HCT116 (cell line): ENCODE measurements at places on chromosomes 7 and 10.

GRCh38 chr7:75813781-75814236 is at the start of gene CCL24:
TSS of gene CCL24 (minus strand) at chr7:75813806. CDS start at chr7:75813715, 91 bp downstream.
- DNase-seq, result no peak

- DNase-seq, result no peak
These were observed 86.3 kb downstream of the GPR158 start for GRCh38 chr10:25261110-25261509.

DNA sequence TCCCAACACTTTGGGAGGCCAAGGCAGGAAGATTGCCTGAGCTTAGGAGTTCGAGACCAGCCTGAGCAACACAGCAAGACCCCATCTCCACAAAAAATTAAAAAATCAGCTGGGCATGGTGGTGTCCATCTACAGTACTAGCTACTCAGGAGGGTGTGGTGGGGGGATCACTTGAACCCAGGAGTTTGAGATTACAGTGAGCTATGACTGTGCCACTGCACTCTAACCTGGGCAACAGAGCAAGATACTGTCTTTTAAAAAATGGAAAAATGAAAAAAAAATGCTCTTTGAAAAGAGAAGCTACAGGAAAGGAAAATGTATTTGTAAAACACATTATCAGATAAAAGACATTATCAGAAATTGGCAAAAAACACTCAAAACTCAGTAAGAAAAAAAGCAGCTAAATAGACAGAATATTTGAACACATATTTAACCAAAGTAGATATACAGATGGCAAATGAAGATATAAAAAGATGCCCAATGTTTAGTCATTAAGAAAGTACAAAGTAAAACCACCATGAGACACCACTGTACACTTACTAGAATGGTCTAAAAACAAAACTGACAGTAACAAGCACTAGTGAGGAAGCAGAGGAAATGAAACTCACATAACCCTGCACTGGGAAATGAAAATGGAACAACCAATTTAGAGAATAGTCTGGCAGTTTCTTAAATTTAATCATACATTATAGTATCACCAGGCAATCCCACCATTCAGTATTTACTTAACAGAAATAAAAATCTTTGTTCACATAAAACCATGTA is 40.5 kb downstream of the NRBF2 start:
- DNase-seq, result no peak

- DNase-seq, result no peak
These were observed 536.0 kb upstream of the STEAP1 start for GRCh38 chr7:89618274-89618673.

- no peak for DNase-seq
These were observed 92.1 kb upstream of the FAM133B start for GRCh38 chr7:92682330-92682729.

DNA sequence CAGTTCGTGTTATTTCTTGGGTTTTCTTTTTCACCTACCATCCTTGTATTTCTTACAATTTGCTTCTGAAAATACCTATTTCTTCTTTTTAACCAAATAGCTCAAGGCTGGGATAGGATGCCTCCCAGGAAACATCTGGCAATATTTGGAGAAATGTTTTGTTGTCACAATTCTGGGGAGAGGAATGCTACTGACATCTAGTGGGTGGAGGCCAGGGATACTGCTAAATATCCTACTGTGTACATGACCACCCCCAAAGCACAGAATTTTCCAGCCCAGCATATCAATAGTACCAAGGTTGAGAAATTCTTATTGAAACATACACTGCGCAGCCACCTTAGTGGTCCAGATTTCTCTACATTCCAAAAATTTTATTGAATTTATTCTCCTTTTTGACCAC is 55.5 kb downstream of the CNTNAP2 start:
- DNase-seq, result no peak

DNA sequence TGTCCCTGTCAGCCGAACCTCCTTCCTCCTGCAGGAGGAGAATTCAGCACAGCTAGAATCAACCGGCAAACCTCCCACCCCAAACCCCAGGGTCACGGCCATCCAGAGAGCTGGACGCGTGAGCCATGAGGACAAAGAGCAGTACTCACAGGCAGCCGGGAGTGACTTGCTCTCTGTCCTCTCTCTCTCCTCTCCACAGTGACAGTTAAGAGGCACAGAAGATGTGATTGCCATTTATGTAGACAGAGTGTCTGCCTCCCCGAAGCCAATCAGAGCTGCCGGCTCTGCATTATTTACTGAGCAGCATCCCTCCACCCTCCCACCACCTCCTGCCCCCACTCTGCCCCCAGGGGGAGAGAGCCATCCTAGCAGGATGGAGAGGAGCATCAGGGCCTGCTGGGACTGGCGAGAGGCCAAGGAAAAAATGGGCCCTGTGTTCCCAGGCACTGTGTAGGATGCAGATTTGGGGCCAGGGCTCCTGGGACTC is 4.3 kb downstream of the DDC start:
- no peak for DNase-seq

- no peak for DNase-seq
These were observed 137.5 kb downstream of the ZEB1 start for GRCh38 chr10:31456468-31456867.

DNA sequence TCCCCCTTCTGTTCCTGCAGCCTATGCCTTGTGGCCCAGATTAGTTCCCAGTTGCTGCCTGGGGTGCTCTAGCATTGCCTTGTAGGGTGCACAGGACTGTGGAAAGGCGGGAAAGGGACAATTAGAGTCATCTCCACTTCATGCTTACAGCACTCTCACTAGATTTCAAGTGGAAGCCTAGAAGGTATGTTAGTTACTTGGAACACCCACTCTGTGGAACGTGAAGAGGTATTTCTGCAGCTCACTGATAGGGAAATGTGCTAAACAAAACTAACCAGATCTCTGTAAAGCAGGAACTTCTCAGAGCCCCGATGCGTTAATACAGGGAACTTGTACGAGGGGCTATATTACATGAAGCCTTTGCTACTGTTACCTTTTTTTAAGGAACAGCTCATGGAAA is 19.4 kb downstream of the STMP1 start:
- no peak for DNase-seq

DNA sequence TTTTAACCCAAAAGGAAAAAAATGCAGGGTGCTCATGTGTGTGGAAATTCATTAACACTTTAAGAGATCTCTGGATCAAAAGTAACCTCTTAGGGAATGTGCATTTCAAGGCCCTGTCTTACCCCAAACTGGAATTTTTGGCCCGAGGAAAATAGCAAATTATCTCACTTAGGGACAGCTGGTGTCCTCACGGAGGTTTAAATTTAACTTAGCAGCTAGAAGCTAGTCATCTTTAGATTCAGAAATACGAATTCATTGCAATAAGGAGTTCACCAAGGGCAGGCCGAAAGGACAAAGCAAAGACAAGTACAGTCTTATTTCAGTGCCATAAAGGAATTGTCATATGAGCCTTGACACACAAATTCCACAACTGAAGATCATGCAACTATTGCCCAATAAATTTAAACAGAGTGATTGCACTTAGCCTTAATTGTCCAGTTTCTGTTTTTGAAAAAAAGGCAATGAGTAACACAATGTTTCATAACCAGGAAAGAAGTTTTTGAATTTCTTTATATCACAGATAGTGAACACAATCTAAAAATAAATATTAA is 22.4 kb upstream of the SEMA3C start:
- DNase-seq, result no peak

- peak; percentile 4 for DNase-seq
These were observed 684 bp upstream of the ATXN7L1 start for GRCh38 chr7:105876964-105877601.

GRCh38 chr7:47422611-47423010 is 159.3 kb downstream of the TNS3 start:
- DNase-seq, result no peak

- no peak for DNase-seq
These were observed 111.6 kb downstream of the ADCY1 start for GRCh38 chr7:45685619-45686240.

GRCh38 chr10:43131256-43131655 is 7.0 kb upstream of the CSGALNACT2 start:
- DNase-seq, result no peak

- DNase-seq, result no peak
These were observed 34.5 kb downstream of the SRRM3 start for GRCh38 chr7:76236224-76236623.

GRCh38 chr10:12668634-12669033 is 319.3 kb downstream of the CAMK1D start:
- DNase-seq, result no peak

DNA sequence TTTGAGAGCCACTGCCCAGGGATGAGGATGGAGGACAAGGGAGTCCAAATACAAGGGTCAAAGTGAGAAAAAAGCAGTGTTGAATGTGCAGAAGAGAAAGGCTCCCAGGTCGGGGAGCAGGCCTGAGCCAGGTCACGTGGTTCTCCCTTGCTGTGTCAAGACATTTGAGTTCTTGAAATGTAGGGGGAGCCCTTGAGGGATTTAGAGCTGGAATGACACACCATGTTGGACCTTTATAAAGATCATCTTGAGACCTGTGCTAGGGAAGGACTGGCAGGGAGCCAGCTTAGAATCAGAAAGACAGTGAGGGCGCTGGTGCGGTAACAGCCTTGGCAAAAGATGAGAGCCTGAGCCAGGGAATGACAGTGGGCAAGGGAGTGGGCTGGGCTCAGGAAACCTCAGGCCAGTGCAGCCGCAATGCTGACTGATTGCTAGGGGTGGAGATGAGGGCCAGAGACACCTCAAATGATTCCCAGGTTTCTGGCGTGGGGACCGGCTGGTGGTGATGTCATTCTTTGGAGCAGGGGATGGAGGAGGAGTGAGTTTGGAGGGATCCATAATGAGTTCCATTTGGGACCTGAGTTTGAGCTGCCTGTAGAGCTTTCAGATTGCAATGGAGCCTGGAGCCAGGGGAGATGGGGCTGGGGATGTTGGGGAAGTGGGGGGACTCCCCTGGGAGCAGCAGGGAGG is 120.1 kb downstream of the PTPN20 start:
- DNase-seq, result peak; percentile 23

- no peak for DNase-seq
These were observed 148.5 kb downstream of the MAPK8 start for GRCh38 chr10:48455055-48455391.

- no peak for DNase-seq
These were observed 35.5 kb downstream of the IKZF1 start for GRCh38 chr7:50339990-50340500.

GRCh38 chr7:112537822-112538387 is 57.1 kb downstream of the LSMEM1 start:
- no peak for DNase-seq

GRCh38 chr7:141737118-141737835 is 881 bp upstream of the SSBP1 start:
- DNase-seq, result no peak

DNA sequence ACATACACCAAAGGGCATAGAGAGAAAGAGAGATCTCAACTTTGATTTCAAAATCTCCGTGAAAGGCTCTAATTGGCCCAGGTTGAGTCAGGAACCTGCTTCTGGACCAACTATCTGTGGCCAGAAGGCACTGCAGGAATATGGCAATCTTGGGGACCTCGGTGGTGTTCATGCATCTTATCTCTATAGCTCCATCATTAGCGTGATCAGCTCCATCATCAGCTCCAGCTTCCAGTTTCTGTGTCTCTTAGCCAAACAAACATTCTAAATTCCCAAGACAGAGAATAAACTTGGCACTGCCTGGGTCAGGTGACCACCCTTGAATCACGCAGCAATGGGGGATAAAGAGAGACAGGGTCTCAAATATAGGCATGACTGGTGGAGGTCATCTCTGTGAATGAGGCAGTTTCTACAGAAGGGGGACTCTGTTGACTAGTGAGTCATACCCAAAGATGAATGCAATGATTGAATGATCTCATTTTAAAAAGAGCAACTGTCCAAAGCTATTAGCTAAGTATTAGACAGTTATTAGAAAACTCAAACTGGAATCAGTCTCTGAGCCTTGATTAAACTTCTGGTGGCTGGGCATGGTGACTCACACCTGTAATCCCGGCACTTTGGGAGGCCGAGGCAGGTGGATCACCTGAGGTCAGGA is 5.4 kb upstream of the NRF1 start:
- DNase-seq, result no peak

- no peak for DNase-seq
These were observed 70.0 kb upstream of the SFMBT2 start for GRCh38 chr10:7480742-7481367.

- no peak for DNase-seq
These were observed at the start of gene FFAR4 for GRCh38 chr10:93566435-93567276. TSS of gene FFAR4 (plus strand) at chr10:93566665. CDS start at chr10:93566721, 56 bp downstream.

DNA sequence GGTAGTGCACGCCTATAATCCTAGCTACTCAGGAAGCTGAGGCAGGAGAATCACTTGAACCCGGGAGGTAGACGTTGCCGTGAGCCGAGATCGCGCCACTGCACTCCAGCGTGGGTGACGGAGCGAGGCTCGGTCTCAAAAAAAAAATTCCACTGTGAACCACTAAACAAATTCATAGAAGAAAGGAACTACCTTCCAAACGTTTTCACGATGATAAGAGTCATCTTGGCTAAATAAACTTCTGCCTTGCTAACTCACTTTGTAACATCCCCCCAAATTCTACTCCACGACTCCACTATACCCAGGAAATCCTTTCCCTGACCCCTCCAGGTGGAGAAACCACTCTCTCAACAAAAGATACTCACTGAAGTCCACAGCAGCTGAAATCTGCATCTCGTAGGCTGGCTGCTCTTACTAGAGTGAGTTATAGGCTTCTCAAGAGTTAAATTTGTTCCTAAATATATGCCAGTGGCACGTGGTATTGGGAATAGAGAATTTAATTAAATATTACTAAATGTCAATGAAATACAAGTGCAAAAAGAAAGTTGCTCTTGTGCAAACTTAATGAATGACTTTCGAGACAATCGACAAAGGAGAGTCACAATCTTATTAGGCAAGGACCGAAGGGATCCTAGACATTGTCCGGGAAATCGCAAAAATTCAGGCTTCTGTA is 1.6 kb upstream of the GTF2I start:
- DNase-seq, result no peak

- DNase-seq, result no peak
These were observed 569 bp downstream of the SLC26A5 start for GRCh38 chr7:103445228-103446048.

GRCh38 chr7:48059706-48060105 is 24.4 kb downstream of the C7orf57 start:
- DNase-seq, result no peak

DNA sequence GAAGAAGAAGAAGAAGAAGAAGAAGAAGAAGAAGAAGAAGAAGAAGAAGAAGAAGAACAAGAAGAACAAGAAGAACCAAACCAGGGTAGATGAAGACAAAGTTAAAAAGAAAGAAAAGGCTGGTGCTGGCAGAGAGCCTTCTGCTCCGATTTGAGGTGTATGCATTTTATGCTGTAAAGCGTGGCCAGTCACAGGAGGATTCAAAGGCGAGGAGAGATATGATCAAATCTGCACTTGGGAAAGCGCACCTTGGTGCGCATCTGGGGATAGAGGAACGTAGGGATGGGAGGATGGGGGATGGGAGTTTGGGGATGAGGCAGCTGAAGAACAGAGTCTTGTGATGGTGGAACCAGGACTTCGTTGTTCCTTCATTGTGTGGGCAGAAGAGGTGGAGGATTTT is at the start of gene NME8:
TSS of gene NME8 (plus strand) at position 301 of the 400 bp plus-strand sequence. CDS start 1,670 bp downstream, outside the sequence.
- DNase-seq, result no peak

GRCh38 chr10:89738551-89739209 is 37.3 kb downstream of the KIF20B start:
- no peak for DNase-seq

GRCh38 chr7:25517906-25518305 is 289.6 kb upstream of the NPVF start:
- DNase-seq, result no peak

GRCh38 chr7:121504482-121504881 is 108.4 kb upstream of the FAM3C start:
- DNase-seq, result no peak

- no peak for DNase-seq
These were observed 12.8 kb upstream of the CNNM1 start for GRCh38 chr10:99316374-99316773.

- DNase-seq, result peak; percentile 39
These were observed 3.7 kb downstream of the AGR2 start for GRCh38 chr7:16801111-16801542.

GRCh38 chr10:60384708-60385398 is 4.8 kb downstream of the ANK3 start:
- peak; percentile 63 for DNase-seq
